WTC11 (cell line): ENCODE measurements at places on chromosomes 16 and 17.
A peak's percentile ranks its signal among the peaks of the same experiment; 100 is the strongest.

DNA sequence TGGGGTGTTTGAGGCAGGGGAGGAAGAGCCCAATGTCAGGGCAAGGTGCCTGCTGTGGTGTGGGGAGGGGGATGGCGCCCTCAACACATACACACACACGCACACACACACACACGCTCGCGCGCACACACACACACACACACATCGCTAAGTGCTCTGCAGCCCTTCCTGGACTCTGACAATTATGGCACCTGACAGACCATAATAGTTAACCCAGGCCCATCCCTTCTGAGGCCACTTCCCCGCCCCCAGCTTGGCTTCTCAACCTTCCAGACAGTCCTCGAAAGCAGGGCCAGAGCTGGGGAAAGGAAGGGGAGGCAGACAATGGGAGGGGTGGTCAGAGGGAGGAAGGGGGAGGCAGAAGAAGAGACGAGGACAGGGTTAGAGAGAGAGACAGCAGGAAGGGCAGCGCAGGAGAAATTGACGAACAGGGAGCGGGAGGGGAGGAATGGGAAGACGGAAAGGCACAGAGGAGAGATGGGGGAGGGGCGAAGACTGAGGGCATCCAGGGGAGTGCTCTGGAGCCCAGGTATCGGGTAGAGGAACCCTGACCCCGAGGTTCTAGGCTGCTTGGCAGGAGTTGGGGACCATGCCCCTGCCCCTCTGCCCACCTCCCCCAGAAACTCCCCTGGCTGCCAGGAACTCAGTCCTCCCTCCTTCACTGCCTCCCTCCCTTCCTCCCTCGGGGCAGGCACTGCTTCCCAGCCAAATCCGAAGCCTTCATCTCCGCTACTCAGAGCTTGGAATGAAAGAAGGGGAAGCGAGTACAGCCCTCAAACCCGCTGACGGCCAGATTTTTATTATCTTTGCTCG is 4.0 kb downstream of the SRCIN1 start:
- DNase-seq: peak; percentile 57

GRCh38 chr17:35903451-35903850 is 23.3 kb upstream of the CCL5 start:
- DNase-seq: no peak

- peak; percentile 59 for DNase-seq
Observed at GRCh38 chr17:40038882-40039513, 15.2 kb downstream of the MED24 start.

DNA sequence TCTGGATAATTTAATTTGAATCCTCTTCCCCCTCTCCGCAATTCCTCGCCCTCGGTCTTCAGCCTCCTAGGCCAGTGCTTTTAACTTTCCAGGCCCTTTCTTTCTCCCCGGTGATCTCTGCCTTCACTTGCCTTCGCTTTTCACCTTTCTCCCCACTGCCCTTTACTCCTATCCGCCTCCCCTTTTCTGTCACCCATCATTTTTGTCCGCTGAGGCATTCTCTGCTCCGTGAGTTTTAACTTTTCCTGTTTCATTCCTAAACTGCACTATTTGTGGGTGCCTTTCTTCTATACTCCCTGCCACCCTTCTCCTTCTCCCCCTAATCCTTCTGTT is 729 bp downstream of the LONP2 start:
- DNase-seq: no peak

DNA sequence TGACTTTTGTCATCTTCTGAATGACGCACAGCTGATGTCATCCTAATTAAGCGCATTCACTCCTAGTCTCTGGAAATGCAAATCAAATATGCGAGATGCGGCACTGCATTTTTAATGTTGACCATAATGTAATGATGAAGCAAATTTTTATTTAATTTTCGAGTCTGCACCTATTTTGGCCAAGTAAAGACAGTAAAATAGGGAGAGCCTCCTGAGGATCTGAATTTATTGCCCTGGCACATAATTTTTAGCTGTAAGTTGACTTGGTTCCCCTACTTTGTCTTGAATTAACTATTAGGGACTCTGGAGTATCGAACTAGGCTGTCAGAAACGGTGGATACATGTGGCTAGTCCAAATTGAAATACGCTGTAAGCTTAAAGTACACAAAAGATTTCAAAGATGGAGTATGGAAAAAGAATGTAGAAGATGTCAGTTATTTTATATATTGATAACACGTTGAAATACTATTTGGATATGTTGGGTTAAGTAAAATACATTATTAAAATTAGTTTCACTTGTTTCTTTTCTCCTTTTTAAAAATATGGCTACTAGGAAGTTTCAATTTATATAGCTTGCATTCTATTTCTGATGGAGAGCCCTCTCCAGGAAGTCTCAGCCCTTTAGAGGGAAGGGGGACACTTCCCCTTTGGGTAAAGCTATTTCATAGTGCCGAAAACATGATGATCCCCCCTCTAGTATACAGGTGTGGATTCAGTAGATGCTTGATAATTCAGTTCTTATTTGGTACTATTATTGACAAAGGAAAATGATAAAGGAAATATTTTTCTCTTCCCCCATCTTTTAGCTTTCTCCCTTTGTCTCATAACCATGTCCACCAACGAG is 991 bp downstream of the KPNA2 start:
- DNase-seq: no peak

DNA sequence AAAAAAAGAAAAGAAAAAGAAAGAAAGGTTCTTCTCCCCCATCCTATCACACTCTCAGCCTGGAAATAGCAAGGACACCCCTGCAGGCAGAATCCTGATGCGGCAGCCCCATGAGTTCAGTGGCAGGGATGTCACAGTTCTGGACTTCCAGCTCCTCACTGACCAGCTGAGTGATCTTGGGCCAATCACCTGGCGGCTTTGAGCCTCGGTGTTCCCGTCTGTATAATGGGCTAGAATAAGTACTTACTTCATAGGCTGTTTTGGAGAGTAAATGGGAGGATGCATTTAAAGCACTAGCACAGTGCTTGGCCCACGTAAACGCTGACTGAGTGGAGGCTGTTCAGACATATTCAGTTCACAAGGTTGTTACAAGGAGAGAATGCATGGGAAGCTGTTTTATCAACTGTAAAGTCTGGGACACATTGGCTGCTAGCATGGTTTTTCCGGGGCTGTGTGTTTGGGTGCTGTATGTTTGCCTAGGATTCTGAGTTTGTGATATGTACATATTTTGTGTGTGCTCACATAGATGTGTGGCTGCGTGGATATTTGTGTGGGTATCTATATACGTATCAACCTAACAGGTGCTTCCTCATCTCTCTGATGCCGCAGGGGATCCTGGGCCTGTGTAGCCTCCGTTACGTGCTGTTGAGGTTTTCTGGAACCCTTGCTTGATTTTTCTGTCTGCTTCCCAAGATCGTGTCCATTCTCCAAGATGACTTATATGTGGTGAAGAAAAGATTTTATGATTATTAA is 3.4 kb downstream of the BHLHA9 start:
- DNase-seq: no peak

DNA sequence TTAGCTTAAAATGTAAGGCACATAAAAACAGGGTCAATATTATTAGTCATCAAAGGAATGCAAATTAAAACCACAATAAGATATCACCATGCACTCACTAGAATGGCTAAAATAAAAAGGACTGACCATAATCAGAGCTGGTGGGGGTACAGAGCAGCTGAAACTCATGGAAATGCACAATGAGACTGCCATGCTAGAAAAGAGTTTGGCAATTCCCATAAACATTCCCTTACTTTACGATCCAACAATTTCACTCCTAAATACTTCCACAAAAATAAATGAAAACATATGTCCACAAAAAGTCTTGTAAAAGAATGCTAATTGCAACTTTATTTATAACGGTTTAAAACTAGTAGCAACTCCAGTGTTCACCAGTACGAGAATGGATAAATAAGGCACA is 36.1 kb upstream of the ERCC4 start:
- DNase-seq: no peak

DNA sequence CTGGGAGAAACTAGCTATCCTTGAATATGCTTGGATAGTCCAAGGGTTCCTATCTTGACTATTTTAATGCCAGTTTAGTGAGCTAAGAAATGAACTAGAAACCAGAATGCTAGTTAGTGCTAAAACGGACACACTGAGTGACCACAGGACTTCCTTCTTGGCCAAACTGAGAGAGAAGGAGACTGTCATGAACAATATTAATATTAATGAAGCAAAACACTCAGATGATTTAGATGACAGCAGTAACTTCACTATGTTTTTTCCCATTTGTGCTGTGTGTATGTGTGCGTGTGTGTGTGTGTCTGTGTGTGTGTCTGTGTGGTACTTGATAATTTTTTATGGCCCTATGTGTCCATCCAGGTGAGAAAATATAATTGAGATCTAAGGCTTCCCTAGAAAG is 2.2 kb upstream of the ATXN1L start:
- DNase-seq: no peak

DNA sequence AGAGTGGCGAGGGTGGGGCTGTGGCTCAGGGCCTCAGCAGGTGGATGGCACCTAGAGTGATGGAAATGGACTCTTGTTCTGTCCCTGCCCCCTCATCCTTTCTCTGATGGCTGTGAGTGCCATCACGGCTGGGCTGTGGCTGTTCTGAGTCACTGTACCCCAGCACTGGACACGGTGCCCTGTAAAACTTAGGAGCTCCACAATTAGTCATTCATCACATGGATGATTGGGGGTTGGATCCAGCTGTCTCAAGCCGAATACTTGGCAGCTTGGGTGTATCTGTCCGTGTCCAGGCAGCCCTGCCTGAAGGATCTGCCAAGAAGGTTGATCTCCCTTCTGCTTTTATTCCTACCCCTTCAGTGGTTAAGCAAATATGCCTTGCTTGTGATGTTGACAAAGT is 295.5 kb upstream of the EEF2KMT start:
- no peak for DNase-seq

GRCh38 chr17:78019367-78019975 is 61.0 kb downstream of the TNRC6C start:
- no peak for DNase-seq

DNA sequence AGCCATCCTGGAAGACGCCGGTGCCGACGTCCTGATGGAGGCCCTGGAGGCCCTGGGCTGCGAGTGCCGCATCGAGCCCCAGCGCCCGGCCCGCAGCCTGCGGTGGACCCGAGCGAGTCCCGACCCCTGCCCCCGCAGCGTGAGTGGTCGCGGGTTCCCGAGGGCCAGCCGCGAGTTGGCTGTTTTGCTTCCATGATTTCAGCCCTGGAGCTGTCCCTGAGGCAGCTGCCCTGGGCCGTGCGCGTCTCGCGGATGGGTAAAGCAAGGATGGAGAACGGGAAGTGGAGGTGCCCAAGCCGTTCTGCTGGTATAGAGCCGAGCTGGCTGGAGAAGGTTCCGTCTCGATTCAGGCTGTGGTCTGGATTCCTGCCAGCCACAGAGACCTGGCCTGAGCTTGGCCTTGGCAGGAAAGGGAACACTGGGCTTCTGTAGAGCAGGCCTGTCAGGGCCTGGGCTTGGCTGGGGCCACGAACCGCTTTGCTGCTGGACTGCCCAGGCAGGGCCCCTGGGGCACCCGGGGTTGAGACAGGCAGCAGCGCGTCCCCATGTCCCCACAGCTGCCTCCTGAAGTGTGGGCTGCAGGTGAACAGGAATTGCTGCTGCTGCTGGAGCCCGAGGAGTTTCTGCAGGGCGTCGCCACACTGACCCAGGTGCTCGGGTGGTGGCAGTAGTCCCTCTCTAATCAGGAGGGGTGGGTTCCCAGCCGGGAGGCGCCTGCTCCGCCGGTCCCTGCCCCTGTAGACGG is 941 bp upstream of the MRPS34 start:
- no peak for DNase-seq

GRCh38 chr17:68577497-68577821 is 23.7 kb downstream of the FAM20A start:
- no peak for DNase-seq

- no peak for DNase-seq
Observed at GRCh38 chr16:27960619-27961295, 102.8 kb downstream of the GSG1L start.

DNA sequence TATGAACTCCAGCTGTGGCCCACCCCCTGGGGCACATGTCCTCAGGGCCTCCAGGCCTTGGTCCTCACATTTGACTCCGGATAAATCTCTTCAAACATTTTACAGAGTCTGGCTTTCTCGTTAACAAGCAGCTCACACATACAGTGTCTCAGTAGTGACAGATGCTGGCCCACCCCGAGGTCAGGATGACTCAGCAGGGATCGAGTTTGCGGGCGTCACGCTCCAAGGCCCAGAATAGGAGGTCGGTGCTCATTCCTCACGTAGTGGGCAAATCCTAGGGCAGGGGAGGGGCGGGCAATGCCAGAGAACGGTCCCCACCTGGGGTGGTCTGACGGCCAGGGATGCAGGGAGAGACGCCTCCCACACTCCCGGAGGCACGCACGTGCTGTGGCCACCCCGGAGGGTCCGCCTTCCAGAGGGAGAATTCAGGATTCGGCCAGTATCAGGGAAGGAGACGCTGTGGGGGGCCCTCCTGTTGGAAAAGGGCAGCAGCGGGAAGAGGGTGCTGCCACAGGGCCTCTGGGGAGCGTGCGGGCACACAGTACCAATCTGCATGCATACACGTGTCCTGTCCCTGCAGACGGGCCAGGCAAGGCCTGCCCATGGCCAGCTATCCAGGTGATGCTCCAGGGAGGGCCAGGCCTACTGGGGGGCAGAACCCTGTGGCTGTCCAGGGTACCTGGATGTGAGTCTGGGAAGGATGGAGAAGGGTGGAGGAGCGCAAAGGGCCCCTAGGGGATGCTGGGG is 8.6 kb downstream of the SLC7A5 start:
- no peak for DNase-seq

- DNase-seq: no peak
Observed at GRCh38 chr17:66684261-66684660, 150.7 kb upstream of the CACNG5 start.

- DNase-seq: no peak
Observed at GRCh38 chr16:53094013-53094630, 39.3 kb downstream of the CHD9 start.

- no peak for DNase-seq
Observed at GRCh38 chr17:81274471-81274855, 20.6 kb downstream of the SLC38A10 start.

DNA sequence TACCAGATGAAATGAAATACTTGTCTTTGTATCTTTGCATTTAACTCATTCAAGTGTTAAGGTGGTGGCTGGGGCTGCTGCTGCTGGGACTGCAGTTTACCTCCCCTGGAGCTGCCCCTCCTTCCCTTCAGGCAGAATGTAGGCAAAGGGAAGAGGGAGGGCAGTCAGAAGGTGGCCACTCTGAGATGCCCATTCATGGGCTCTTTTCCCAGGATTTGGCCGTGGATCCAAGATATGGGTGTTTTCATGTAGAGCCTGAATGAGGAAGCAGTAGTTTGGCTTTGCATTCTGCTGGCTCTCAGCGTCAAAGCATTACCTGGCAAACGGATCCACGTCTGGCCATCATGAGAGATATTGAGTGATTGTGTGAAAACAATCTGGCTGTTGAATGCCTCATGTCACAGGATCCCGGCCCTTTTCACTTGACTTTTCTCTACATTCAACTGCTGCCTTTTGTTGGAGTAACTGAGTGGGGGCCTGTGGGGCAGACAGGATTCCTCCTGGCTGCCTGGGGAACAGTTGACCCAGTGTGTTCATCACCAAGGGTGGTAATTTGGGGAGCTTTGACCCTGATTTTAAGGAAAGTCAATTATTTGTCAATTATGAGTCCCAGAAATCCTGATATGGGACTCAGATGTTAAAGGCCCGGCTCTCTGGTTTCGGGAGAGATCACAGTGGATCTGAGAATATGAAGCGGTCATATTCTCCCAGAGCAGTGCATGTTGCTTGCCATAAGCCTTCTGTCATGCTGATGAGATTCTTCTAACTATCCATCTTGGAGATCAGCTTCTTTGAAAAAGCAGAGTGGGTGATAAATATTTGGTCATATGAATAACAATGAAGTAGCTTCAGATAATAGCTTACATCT is 236.8 kb downstream of the IRX3 start:
- peak; percentile 41 for DNase-seq

- DNase-seq: no peak
Observed at GRCh38 chr16:20620003-20620402, 43.8 kb upstream of the ACSM2B start.

- DNase-seq: no peak
Observed at GRCh38 chr17:82914375-82914774, 74.6 kb upstream of the ZNF750 start.
